ENCODE measurements at places on chromosomes 16 and 17.

DNA sequence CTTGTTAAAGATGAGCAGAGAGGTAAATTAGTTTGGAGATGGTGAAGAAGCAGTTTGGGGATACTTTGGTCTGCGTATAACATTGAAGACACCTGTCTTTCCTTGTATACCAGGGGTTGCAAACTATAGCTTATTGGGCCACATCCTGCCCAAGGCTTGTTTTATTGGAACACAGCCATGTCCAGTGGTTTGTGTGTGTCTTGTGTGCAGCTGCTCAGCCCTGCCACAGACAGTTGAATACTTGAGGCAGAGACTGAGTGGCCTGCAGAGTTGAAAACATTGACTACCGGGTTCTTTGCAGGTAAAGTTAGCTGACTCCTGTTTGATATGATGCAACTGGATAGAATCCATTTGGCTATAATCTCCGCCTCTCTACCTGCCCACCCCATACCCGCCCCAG, 224.4 kb downstream of the PRKCA start:
- no peak for DNase-seq

- DNase-seq, result no peak
Observed at GRCh38 chr16:65908568-65908967, 457.9 kb upstream of the CDH5 start.

DNA sequence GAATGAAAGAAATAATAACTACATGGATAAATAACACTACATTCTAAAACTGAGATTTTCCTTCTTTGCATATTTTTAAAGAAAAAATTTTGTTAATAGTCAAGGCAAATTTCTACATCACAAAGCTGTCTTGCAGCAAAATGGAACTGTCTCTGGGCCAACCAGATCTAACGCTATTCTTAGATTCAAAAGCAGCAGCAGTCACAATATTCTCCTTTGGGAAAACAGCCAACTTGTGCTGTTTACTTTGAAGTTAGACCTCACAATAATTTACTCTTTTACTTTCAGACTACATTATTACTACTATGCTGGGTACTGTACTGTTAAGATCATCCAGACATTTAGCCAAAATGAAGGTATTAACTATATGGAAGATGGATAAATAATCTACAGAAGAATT, 189.1 kb downstream of the CEP112 start:
- DNase-seq, result no peak

- DNase-seq, result no peak
Observed at GRCh38 chr17:38914741-38915638, 10.4 kb upstream of the LASP1NB start.

Measured in activated CD8-positive, alpha-beta T cell treated with anti-CD3 and anti-CD28 coated beads for 36 hours (primary cell).